Renal cortical epithelial cell (primary cell): ENCODE measurements at places on chromosomes 2 and 18.

GRCh38 chr2:162106146-162106551, 32.1 kb upstream of the DPP4 start:
- no peak for DNase-seq

DNA sequence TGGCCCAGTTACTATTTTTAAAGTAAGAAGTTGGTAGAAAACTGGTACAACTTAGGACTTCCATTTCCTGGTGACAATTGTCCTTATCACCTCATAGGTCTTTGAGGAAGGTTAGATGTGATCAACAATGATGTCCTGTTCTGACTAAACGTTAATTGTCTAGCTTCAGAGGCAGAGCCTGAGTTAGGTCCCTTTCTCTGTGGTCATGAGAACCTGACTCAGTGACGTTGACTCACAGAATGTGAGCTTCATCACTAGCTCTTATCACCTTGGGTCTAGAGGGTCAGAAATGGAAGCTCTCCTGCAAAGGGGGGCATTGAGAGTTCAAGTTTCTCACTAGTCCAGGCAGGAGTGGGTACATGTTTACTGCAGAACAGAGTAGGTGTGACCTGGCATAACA, 60.6 kb upstream of the ATP8B1 start:
- DNase-seq, result no peak

DNA sequence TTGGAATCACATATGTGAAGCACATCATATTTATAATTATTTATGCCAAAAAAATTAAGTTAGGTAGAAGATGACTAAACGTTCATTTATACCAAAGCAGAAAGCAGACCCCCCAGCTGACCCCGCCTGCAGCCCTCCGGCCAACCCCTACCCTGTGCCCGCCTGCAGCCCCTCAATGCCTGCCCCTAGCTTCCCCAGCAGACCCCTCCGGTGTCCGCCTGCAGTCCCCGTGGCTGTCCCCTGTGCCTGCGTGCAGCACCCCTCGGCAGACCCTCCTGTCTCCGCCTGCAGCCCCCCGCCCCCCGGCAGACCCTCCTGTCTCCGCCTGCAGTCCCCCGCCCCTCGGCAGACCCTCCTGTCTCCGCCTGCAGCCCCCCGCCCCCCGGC, 136.2 kb downstream of the NFATC1 start:
- no peak for DNase-seq

GRCh38 chr2:52964916-52965530, 802.6 kb upstream of the CHAC2 start:
- DNase-seq, result no peak
